Osteocyte (in vitro differentiated cells): ENCODE measurements at places on chromosomes 2 and 18.

GRCh38 chr2:68189991-68190784, 32.5 kb downstream of the PNO1 start:
- no peak for DNase-seq

- DNase-seq = no peak
Observed at GRCh38 chr2:59741840-59742239, 811.6 kb downstream of the BCL11A start.

GRCh38 chr2:166017208-166017607, 63.6 kb upstream of the TTC21B start:
- no peak for DNase-seq

- no peak for DNase-seq
Observed at GRCh38 chr2:113888641-113889470, 1.0 kb upstream of the ACTR3 start.

DNA sequence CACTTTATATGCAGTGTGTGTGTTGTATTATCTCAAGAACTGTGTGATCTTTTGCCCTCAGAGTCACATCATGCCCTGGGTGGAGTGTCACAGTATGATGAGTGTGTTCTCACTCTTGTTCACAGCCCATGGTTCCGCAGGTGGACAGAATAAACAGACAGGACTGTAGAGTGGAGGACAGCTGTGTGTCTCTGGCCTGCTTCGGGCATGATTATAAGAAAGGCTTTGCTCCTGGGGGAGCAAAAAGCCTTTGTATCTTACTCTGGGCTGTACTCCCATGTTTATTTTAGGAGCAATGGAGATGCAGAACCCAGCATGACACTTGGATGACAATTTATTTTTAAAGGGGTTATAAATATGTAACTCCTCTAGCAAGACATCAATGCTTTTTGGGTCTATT, 371.7 kb upstream of the MEX3C start:
- DNase-seq = no peak

DNA sequence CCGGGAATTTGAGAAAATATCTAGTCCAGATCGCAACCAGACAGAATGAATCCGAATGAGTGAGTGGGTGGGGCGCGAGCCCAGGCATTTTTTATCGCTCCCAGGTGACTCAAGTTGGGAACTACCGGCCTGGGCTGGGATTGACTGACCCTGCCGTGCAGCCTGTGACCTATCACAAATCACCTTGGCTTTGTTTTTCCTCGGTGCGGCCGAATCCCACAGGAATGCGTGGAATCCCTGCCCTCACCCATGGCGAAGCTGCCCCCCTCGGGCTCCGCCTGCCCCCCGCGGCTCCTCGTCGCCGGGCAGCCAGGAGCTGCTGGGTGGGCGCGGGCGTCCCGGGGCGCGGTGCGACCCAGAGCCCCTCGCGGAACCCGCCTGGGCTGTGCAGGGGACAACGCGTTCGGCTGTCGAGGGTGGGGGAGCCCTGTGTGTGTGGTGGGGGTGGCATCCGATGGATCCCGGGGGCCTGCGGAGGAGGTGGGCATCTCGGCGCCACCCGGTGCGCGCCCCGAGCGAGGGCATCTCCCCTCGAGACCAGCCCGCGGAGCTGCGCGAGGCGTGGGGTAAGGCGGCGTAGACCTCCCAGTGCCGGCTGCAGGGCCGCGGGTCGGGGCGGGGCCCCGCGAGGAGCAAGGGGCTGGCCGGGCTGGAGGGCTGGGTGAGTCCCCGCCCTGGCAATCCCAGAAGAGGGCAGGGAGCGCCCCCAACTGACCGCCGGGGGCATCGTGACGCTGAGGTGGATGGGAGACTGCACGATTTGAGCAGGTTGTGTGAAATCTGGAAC, 16.5 kb downstream of the B3GNT7 start:
- peak; percentile 95 for DNase-seq

DNA sequence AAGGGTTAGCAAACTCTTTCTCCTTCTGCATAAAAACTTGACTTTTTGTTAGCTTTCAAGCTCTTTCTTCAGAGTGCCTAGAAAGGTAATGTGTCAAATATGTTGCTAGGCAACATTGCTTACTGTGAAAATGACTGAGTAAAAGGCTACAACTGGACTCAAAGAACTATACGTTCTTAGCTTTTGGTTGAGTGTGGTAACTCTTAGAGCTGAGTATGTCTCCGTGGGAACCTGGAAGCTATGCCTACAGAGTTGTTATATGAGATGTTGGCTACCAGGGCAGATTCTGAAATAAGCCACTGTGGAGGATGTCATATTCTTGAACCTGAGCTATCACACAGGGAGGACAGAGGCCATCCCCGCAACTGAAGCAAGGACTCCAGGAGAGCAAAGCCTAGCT, 105.5 kb downstream of the ARL6IP6 start:
- DNase-seq = no peak
